Suprapubic skin (tissue), 4 donors: ENCODE measurements at places on chromosomes 3 and 15. TPM values are rescaled to one million over a fixed set of nuclear protein-coding genes. Genes with fewer than 3 reads are reported as not detected.

- H3K4me3 ChIP-seq: no peak overlapping the region
- H3K36me3 ChIP-seq: no peaks in the 10 kb centered on the region
- no peak for DNase-seq
These were observed 120.5 kb downstream of the POLR2M start for GRCh38 chr15:57827021-57827420.

- DNase-seq: no peak
- H3K36me3 ChIP-seq: no peaks in the 10 kb centered on the region
- no peaks in the 10 kb centered on the region for H3K27me3 ChIP-seq
- H3K27ac ChIP-seq: no peak overlapping the region
- no peak overlapping the region for H3K4me3 ChIP-seq
These were observed 202.8 kb downstream of the CADM2 start for GRCh38 chr3:85161544-85161943.

GRCh38 chr15:81295486-81296121 is 28.3 kb downstream of the STARD5 start:
- H3K27ac ChIP-seq: peak overlapping the region; percentile 34
- H3K4me3 ChIP-seq: no peak overlapping the region
- peaks cover 8% of the 10 kb centered on the region for H3K36me3 ChIP-seq
- no peaks in the 10 kb centered on the region for H3K27me3 ChIP-seq

GRCh38 chr3:107619549-107619948 is 96.8 kb downstream of the BBX start:
- no peaks in the 10 kb centered on the region for H3K4me1 ChIP-seq
- H3K36me3 ChIP-seq: no peaks in the 10 kb centered on the region
- no peak overlapping the region for H3K4me3 ChIP-seq
- no peak overlapping the region for H3K27ac ChIP-seq

DNA sequence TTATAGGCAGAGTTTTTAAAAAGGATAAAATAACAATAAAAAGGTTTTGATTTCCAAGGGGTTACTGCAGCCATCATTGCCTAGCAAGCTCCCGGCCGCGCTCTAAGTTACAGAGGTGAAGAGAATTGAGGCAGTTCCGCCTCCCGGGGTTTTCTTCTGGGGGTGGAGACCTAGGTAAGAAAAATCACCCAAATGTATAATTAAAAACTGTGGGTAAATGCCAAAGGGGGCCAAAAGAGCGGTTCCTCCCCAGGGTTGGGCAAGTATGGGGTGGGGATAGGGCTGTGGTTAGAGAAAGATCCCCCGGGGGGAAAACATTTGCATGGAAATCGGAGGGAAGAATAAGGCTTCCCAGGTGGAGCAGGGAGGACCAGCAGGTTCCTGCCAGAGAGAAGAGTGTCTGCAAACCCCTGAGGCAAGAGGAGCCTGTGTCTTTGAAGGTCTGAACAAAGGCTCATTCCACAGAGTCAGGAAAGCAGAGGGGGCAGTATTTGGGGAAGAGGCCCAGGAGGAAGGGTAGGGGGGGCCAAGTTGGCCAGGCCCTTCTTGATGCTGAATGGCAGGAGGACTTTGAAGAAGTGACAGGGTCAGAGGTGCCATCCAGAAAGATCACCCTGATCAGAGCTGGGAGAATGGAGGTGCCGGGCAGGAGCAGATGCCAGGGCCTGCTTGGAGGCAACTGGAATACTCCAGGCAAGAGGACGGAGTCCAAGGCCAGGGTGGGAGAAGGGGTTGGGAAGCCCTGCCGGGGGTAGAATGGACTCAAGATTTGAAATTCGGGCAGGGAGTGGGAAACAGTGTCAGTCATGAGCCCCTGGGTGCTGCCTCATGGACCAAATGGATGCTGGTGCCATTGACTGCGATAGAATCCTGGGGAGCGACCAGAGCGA is 152.9 kb upstream of the RGMA start:
- H3K4me3 ChIP-seq: no peak overlapping the region
- no peaks in the 10 kb centered on the region for H3K27me3 ChIP-seq
- DNase-seq: no peak
- H3K4me1 ChIP-seq: no peaks in the 10 kb centered on the region
- no peaks in the 10 kb centered on the region for H3K36me3 ChIP-seq

DNA sequence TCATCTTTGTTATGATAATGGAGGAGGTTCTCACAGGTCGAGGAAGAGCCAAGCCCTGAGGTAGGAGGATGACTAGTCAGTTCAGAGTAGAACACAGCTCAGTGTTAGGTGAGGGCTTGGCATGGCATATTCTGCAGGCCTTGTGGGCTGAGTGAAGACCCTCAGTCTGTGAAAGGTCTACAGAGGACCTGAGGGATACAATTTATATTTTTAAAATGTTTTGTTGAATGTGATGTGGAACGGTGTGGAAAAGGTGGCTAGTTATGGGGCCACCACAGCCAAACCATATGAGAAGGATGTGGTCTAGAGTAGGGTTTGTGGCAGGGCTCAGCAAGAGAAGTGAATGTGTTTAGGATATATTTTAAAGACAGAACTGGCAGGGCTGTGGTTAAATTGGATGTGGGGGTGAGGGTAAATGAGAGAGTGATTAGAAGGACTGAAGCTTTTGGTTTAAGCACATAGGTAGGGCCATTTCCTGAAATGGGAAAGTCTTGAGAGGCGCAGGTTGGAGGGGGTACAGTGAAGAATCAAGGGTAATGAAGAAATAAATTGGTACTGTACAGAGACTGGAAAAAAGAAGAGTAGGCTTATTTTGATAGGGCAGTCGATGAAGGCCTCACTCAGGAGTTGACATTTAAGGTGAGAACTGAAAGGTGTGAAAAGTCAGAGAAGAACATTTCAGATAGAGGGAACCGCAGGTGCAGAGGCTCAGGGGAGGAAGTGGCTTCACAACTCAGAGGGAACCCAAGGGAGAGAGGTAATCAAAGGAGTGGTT is 60.5 kb downstream of the SPTSSB start:
- peaks cover 13% of the 10 kb centered on the region for H3K4me1 ChIP-seq
- no peaks in the 10 kb centered on the region for H3K27me3 ChIP-seq
- no peak for DNase-seq
- H3K27ac ChIP-seq: no peak overlapping the region

DNA sequence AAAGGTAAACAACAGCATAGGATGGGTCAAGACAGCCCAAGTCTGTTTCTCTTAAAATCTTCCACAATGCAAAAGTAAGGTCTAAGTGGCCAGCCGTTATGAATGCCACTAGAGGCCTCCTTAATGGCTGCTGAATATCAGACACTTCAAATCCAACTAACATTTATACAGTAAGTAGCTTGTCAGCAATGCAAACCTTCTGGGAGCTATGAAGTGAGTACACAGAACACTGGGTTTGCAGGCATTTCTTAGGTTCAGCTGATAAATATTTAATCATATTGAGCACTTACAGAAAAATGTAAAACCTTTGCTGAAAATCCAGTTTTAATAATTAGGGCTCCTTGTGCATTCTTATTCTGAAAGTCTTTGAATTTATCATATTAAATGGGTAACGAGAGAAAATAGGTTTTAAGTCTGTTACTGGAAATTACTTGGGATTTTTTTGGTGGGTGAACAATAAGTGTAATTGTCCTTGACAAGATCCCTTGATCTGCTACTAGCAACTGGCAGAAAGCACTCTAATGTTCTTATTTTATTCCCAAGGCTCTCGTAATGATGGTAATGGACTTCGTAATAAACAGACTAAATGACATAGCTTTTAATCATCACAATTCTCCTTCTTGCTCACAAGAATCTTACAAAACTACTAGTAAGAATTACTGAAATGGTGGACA is 141.7 kb upstream of the GPR149 start:
- H3K4me3 ChIP-seq: no peak overlapping the region
- H3K4me1 ChIP-seq: no peaks in the 10 kb centered on the region
- no peak overlapping the region for H3K27ac ChIP-seq
- DNase-seq: no peak
- no peaks in the 10 kb centered on the region for H3K36me3 ChIP-seq

DNA sequence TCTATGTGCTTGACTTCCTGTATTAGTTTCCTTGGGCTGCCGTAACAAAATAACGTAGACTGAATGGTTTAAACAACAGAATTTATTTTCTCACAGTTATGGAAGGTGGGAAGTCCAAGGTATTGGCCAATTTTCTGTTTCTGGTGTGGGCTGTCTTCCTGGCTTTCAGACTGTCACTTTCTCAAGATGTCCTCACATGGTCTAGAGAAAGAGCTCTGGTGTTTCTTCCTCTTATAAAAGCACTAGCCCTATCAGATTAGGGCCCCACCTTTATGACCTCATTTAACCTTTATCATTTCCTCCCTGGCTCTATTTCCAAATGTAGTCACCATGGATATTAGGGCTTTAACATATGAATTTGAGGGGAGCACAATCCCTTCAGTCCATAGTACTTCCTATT is 54.6 kb downstream of the SPRED1 start:
- H3K36me3 ChIP-seq: no peaks in the 10 kb centered on the region
- no peak overlapping the region for H3K27ac ChIP-seq
- no peak for DNase-seq
- peaks cover 4% of the 10 kb centered on the region for H3K4me1 ChIP-seq
- H3K4me3 ChIP-seq: no peak overlapping the region

DNA sequence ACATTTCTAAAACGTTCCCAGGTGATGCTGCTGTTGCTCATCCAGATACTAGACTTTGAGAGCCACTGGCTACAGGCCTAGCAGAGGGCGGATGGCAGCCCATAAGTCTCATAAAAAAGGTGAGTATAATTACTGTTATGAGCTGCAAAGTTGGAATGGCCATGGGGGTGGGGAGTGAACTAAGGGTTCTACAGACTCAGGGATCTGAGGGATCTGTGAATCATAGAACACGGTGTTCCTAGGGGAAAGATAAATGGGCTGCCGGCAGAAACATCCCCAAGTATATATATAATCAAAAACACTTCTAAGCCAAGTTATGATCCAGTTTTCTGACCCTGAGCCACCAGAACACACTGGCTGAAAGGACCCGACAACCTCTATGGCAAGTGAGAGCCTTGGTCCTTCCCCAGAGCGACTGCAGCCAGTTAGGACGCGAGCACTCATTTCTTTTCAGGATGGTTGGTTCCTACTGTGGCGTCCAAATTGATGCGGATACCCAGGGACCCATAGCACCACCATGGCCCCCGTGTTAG is 7.9 kb upstream of the SYNM start:
- peaks cover 23% of the 10 kb centered on the region for H3K27me3 ChIP-seq
- no peak overlapping the region for H3K27ac ChIP-seq
- H3K4me3 ChIP-seq: no peak overlapping the region

The GAP43 gene
- total RNA-seq: not detected

The ARGFX gene
- not detected for total RNA-seq

The EPHB3 gene
- total RNA-seq: 152 TPM

The TMCO5A gene
- total RNA-seq: not detected
